ENCODE measurements at places on chromosomes 4 and X.

GRCh38 chr4:153318696-153319320 is 25.7 kb upstream of the MND1 start:
- peak; percentile 64 for DNase-seq

DNA sequence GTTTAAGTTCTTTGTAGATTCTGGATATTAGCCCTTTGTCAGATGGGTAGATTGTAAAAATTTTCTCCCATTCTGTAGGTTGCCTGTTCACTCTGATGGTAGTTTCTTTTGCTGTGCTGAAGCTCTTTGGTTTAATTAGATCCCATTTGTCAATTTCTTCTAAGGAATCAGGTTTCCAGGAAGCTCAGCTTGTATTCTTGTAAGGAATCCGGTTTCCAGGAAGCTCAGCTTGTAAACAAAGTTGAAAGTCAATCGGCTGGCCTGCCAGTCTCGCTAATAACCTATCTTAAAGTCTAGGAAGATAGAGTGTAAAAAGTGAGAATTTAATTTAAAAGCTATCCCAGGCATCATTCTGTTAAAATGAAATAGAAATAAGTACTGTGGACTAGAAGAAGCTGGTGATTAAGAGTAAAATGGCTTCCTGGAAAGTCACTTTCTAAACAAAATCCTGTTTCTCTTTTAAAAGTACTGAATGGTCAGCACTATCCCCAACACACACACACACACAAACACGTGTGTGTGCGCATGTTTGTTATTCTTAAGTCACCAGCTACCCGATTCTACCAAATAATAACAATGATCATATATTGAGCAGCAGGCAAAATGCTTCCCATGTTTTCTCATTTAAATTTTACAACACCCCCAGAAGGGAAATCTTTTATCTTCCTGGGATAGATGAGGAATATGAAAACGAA is 171.7 kb downstream of the PAPSS1 start:
- DNase-seq = no peak

- DNase-seq = no peak
Measured at GRCh38 chr4:76830964-76831703, 66.8 kb downstream of the SOWAHB start.

DNA sequence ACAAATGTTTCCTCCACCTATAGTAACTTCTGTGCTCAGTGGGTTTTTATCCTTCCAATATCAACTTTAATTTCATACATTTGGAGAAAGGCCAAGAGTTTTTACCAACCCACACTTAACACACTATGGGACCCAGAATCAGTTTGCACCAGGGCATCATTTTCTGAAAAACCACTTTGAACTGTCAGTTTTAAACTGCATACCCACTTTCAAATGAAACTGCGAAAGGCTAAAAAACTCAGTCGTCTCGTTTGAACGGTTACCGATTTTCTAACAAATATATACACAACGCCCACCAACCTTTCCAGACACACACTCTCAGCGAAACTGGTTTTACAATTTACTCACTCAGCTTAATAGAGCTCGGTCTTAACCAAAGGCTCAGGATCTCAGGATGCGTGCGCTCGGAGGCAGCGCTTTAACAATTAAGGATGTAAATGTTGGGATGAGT is 376 bp downstream of the ABCG2 start:
- no peak for DNase-seq

DNA sequence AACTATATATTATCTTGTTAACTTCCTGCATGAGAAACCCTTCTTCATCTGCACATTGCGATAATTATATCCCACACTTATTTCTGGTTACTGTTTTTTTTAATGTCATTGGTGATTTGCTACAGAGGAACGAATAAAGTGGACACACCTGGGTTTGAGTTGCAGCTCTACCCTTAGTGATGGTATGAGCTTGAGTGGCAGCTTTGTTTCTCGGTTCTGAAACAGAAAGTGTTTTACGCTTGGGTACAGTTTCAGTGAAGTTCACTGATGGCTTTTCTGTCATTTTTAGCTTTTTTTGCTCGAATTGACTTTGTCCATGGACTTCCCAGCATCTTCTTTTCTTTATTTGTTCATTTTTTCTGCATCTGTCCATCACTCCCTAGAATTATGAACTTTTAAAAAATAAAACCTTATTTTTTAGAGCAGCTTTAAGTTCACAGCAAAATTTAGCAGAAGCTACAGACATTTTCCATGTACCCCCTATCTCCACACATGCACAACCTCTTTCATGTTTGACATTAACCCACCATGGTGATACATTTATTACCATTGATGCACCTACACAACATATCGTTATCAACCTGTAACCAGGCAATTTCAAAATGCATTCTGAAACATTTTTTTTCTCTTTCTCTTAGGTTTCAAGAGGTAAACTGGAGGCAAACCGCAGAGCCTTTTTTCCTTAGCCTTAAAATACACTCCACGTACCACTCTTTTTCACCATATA is 1041.6 kb upstream of the PRKX start:
- DNase-seq = no peak

GRCh38 chr4:56762484-56763250 is 58.8 kb downstream of the SPINK2 start:
- DNase-seq = no peak

- no peak for DNase-seq
Measured at GRCh38 chr4:76997077-76997476, 47.5 kb downstream of the SEPTIN11 start.

- no peak for DNase-seq
Measured at GRCh38 chr4:139860435-139861024, 194.9 kb downstream of the MGST2 start.

GRCh38 chrX:148517176-148517575 is 16.8 kb downstream of the AFF2 start:
- no peak for DNase-seq

- DNase-seq = no peak
Measured at GRCh38 chrX:29842552-29842951, 372.8 kb upstream of the MAGEB2 start.

- DNase-seq = no peak
Measured at GRCh38 chrX:39049975-39050374, 248.7 kb downstream of the MID1IP1 start.

DNA sequence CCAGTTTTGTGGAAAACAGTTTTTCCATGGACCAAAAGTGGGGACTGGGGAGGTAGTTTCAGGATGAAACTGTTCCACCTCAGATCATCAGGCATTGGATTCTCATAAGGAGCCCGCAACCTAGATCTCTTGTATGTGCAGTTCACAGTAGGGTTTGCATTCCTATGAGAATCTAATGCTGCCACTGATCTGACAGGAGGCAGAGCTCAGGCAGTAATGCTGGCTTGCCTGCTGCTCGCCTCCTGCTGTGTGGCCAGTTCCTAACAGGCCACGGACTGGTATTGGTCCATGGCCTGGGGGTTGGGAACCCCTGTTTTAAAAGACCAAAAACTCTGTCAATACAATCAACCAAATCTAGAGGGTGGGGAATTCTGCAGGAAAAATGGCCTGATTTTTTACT is 100.0 kb upstream of the EOLA2 start:
- no peak for DNase-seq

GRCh38 chr4:83205760-83206159 is 78.8 kb downstream of the COQ2 start:
- no peak for DNase-seq

DNA sequence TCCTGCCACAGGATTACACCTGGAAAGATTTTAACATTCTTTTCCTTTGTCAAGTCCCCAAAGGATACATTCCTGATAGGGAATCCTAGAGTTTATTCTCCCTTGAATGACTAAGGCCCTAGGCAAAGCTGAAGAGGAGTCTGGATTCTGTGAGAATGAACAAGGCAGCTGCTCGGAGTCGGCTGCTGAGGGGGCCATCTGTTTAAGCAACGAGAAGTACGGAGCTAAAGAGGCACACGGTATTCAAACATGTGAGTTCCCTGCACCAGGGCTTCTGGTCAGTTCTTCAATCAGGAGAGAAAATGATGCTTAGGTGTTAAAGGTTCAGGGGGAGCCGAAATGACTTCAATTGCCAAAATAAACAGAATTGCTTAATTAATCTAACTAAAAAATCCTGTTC is 97.6 kb downstream of the MGST2 start:
- no peak for DNase-seq

DNA sequence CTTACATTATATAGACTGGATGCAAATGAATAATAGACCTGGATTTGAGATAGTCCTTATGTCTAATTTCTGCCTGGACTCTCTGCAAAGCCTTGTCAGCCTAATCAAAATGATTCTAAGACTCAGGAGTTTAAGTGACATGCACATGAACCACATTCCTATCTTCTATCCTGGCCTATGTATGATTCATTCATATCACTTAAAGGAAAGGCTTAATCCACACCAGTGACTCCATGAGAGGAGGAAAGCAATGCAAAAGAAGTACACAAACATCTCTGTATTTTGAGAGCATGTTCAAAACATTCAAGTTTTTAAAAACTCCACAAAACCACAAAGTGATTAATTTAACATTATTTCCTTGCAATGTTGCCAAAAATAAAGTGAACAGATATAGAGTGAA is 14.6 kb downstream of the AMOT start:
- no peak for DNase-seq

GRCh38 chr4:4901877-4902276 is 42.4 kb downstream of the MSX1 start:
- no peak for DNase-seq

DNA sequence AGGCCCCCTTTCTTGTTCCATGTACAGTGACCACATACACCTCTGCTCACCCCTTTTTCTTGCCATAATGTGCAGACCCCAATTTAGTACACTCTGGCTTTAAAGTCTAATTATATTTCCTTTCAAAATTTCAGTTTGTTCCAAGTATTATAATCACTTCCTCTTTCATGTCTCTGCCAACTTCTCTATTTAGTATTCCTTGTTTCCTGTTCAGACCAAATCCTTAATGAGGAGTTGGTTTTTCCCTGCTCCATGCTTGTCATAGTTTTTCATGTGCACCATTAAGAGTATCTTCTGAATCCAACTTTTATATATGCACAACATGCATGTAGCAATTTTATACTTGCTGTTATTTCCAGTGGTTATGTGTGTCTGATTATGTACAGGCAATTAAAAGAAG is 32.3 kb downstream of the USP53 start:
- DNase-seq = no peak

DNA sequence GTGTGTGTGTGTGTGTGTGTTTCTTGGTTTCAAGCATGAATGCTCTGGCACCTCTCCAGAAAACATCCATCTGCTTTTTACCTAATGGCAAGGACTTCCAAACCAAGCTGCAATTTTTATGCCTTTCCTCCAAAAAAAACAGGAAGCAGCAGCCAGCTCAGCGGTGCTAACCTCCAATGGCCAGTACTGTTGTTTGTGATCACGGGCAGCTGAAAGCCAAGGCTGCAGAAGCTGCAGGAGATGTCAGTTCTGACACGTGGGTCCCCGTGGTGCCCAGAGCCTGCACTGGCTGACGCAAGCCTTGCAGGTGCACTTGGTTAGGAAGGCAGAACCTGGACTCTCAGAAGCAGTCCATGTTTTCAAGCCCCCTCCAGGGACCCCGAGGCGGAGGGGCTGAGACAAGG is 313.6 kb upstream of the DDX53 start:
- DNase-seq = peak; percentile 10

DNA sequence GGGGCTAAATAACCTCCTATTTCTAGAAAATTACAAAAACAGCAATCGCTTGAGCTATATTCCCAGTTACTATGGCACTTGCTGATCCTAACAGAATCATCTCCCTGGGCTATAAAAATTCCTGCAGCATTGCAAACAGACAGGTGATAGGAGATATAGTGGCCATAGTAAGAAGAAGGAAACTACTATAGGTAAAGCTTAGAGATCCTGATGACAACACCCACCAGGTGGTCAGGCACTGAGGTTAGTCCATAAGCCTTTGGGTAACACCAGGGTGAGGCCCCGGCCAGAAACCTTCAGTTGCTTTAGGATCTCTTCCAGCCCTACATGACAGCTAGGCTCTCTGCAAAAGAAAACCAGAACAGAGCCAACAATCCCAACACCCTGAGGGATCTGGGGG is 197.9 kb upstream of the PPP1R2C start:
- no peak for DNase-seq

GRCh38 chr4:107834241-107834794 is 9.6 kb downstream of the SGMS2 start:
- no peak for DNase-seq

DNA sequence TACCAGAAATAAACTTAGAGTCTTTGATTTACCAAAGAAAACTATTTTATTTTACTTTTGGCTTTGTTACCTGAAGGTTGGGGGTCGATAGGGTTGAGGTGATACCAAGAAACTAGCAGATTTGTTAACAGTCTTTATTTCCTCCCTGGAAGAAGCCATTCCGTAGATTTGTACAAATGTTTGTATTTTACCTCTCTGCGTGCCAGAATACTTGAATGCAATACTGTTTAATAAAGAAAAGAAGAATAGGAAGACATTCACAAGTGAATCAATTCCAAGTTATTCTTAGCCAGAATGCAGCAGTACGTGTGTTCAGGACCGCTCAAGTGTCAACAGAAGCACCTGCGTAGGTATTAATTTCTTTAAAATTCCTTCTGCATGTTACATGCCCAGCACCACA is 260.3 kb upstream of the TENM3 start:
- DNase-seq = no peak

GRCh38 chrX:72029483-72030411 is 102.0 kb downstream of the RTL5 start:
- peak; percentile 43 for DNase-seq

DNA sequence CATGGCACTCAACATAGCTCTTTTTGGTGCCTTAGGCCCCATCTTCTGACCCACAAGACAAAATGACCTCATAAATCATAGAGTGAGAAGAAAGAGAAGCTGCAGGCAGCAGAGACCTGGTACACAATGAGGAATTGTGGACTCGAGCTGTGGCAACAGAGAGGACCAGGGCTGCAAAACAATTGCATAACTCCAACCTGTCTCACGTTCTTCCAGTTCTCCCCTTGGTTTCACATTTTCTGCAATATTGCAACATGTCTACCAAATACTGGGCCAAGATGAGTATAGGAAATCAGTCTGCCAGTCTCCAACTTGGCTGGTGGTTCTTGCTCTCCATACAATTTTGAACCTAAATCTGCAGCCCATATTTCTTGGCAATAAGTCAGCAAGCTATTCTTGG is 105.3 kb downstream of the KDR start:
- no peak for DNase-seq

- no peak for DNase-seq
Measured at GRCh38 chr4:154807042-154807630, 26.1 kb downstream of the RBM46 start.

DNA sequence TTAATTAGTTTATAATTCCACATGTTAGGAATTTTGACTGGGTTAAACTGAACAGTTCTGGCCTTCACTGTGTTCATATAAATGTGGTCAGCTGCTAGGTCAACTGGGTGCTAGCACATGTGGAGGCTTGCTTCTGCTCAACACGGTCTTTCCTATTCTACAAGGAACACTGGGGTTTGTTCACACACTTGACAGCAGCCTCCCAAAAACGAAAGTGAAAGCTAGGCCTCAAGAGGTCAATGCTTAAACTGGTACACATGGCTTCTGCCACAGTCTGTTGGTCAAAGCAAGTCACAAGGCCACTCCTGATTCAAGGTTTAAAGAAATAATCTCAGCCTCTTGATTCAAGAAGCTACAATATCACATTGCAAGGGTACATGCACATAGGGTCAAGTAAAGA is 126.5 kb downstream of the QDPR start:
- no peak for DNase-seq
